ENCODE measurements at places on chromosomes 5 and 9. TPM values are rescaled to one million over a fixed set of nuclear protein-coding genes. Genes with fewer than 3 reads are reported as not detected.

- DNase-seq, result no peak
These were observed 268.2 kb downstream of the TMEM167A start for GRCh38 chr5:82808960-82809359.

DNA sequence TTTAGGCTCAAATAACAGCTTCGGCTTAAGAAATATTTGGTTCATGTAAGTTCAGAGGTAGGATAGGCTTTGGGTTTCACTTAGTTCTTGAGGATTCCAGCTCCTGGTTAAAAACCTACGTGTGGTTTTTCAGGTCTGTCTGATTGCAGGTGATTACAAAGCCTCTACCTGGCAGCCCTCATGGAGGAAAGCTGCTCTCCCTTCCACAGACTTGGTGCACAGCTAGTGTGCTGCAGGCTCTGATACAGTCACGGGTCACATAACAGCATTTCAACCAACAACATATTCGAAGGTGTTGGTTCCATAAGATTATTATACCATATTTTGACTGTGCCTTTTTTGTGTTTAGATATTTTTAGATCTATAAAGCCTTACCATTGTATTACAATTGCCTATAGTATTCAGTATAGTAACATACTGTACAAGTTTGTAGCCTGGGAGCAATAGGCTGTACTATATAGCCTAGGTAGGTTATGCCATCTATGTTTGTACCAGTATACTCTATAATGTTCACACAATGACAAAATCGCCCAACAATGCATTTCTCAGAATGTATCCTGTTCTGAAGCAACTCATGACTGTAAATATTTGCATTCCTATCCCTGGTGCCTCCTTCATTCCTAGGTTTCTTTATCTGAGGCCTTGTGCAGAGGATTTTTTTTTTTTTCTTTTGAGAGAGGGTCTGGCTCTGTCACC, 8.0 kb upstream of the DCP2 start:
- DNase-seq, result no peak

DNA sequence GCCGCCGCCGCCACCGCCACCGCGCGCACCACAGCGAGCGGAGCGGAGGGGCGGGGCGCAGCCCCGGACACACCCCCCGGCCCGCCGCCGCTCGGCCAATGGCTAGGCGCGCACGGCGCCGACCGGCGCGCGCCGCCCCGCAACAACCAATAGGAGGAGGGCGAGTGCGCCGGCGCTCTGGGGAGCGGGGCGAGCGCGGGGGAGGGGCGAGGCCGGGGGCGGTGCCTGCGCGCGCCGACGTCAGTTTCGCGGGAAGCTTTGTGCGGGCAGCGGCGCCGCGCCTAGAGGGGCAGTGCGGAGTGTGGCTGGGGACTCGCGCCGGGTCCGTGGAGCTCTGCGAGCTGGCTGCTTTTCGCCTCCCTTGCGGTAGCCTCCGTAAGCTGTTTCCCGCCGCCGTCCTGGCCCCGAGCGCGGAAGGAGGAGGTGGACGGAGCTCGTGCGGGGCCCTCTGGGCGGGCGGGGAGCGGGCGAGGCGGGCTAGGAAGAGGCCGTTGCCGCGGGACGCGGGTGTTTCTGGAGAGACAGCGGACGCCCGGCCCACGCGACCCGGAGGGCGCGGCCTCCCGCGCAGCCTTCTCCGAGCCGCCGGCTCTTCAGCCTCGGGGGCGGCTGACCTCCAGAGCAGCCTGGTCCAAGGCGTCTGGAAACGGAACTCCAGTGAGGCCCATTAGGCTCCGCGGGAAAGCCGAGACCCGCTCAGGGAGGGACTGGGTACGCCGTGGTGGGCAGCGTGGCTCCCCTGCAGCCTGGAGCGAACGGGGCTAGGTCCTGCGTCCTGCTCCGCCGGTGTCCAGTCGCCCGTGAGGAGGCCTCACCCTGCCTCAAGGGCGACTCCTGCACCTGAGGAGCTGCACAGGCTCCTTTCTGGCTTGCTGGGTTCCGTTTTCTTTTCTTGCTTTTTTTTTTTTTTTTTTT, at the start of gene ZMYND19:
ZMYND19 (minus strand) TSS at position 44 of the 915 bp plus-strand sequence. CDS start 249 bp downstream, outside the sequence.
- peak; percentile 90 for DNase-seq

DNA sequence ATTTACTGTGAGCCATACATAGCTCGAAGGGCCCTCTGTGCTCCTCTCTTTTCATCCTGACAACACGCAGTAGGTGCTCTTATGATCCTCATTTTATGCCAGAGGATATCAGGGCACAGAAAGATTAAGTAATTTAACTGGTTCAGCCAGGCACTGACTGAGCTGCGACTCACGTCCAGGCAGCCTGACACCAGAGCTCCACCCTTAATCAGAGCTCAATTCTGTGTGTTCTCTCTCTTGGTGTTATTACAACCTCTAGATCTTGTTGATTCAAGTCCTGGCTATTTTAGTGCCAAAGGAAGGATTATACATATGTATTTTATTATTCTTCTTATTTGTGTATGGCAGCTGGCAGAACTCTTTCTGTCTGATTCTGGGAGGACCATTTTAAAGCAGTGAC, 59.7 kb downstream of the OSMR start:
- DNase-seq, result no peak

GRCh38 chr9:78035383-78035993, 3.9 kb upstream of the GNAQ start:
- peak; percentile 72 for DNase-seq

DNA sequence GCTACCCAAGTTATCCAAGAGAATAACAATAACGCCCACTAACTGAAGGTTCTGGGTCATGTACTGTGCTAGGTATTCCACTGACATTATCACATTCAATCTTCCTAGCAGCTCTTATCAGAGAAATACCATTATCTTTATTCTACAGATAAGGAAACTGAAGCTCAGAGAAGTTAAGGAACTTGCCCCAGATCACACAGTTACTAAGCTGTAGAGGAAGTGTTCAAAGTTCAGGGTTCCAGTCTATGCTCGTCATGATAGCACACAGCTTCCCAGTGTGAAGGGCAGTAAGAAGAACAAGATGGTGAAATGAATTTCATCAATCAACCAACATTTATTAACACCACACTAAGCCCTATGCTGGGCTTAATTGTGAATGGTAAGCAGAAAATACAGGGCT, 29.6 kb downstream of the ELOVL7 start:
- no peak for DNase-seq

The CCL28 gene
- 13.9 TPM for total RNA-seq

The CDH9 gene
- total RNA-seq, result not detected

The PCDHA3 gene
- total RNA-seq, result not detected

The OR1Q1 gene
- total RNA-seq, result not detected

The GARIN3 gene
- not detected for total RNA-seq

Data from naive thymus-derived CD4-positive, alpha-beta T cell (primary cell).